ENCODE measurements at places on chromosomes 5 and 9. TPM values are rescaled to one million over a fixed set of nuclear protein-coding genes. Genes with fewer than 3 reads are reported as not detected.

Gene KIF12
- 3.4 TPM for total RNA-seq

GRCh38 chr9:7259544-7260241 lies 501.9 kb downstream of the KDM4C start:
- H3K27me3 ChIP-seq, result no peaks in the 10 kb centered on the region
- H3K4me1 ChIP-seq, result no peaks in the 10 kb centered on the region
- no peak for DNase-seq
- H3K36me3 ChIP-seq, result no peaks in the 10 kb centered on the region
- H3K4me3 ChIP-seq, result no peak overlapping the region
- no peak overlapping the region for H3K27ac ChIP-seq

DNA sequence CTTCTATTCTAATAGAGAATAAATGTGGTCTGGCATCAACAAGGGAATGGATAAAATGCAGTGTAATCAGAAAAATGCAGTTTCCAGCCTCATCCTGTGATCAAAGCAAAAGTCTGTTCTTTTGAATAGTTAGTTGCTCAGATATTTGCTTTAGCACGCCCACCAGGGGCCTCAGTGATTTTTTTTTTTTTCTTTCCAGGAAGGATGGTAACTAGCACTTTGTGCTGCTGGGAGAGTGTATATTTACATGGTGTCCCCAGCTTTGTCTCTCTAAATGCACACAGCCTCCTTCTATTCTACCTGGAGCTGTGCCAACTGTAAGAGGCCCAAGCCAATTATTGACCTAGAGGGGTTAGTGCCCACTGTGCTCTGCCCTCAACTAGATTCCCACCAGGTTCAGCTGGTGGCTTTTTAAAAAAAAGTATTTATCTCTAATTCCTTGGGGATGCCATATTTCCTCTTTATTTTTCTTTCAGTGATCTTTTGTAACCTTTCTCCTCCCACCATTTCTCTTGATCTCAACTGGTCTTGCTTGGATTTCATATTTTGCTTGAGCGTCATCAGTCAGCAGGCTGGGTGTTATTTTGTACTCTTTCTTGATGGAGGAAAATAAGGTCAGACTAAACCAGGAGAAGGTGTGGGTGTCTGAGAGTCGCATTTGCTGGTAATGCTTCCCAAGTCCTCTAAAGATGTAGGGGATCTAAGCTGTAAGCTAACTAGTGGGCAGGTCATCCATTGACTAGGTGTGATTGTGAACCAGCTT lies 193.0 kb upstream of the C9orf72 start:
- no peak for DNase-seq
- H3K27me3 ChIP-seq, result no peaks in the 10 kb centered on the region
- H3K4me1 ChIP-seq, result no peaks in the 10 kb centered on the region
- H3K36me3 ChIP-seq, result no peaks in the 10 kb centered on the region

Gene SV2C
- total RNA-seq, result 0.24 TPM

All from H1 (cell line).